Spinal cord (tissue), 10 donors: ENCODE measurements at places on chromosomes 2 and 18. TPM values are rescaled to one million over a fixed set of nuclear protein-coding genes. Genes with fewer than 3 reads are reported as not detected.

COLEC11 gene
- 1.2 TPM for polyA plus RNA-seq

YES1 gene
- polyA plus RNA-seq = 66.6 TPM

ZNF2 gene
- 7.5 TPM for polyA plus RNA-seq

EGR4 gene
- polyA plus RNA-seq = not detected

SH3RF3 gene
- polyA plus RNA-seq = 11.8 TPM

CHN1 gene
- polyA plus RNA-seq = 61.8 TPM

PLB1 gene
- 10.5 TPM for polyA plus RNA-seq

LYPD1 gene
- 133 TPM for polyA plus RNA-seq

UGT1A8 gene
- not detected for polyA plus RNA-seq

KATNAL2 gene
- polyA plus RNA-seq = 6.3 TPM

RNF152 gene
- polyA plus RNA-seq = 31.4 TPM

GALNT3 gene
- 7.5 TPM for polyA plus RNA-seq
